ENCODE measurements at places on chromosomes 12 and 14.

- no peak for DNase-seq
These were observed 9.9 kb downstream of the PMEL start for GRCh38 chr12:55955800-55956508.

- no peak for DNase-seq
These were observed 22.7 kb downstream of the TRAFD1 start for GRCh38 chr12:112148031-112148513.

GRCh38 chr14:98161356-98161755, 1110.6 kb downstream of the BCL11B start:
- no peak for DNase-seq

DNA sequence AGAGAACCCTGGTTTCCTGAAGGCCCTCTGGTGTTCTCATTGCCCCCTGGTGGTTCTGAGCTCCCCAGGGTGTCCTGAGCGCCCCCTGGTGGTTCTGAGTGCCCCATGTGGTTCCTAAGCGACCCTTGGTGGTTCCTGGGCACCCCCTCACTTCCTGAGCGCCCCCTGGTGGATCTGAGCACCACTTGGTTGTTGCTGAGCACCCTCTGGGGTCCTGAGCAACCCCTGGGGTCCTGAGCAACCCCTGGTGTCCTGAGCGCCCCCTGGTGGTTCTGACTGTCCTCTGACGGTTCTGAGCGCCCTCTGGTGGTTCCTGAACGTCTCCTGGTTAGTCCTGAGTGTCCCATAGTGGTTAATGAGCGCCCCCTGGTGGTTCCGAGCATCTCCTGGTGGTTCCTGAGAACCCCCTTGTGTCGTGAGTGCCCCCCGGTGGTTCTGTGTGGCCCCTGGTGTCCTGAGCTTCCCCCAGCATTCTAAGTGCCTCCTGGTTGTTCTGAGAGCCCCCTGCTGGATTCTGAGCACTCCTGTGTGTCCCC, 568.3 kb downstream of the TMEM121 start:
- DNase-seq = no peak

- no peak for DNase-seq
These were observed 13.2 kb upstream of the MDM2 start for GRCh38 chr12:68794653-68795251.

DNA sequence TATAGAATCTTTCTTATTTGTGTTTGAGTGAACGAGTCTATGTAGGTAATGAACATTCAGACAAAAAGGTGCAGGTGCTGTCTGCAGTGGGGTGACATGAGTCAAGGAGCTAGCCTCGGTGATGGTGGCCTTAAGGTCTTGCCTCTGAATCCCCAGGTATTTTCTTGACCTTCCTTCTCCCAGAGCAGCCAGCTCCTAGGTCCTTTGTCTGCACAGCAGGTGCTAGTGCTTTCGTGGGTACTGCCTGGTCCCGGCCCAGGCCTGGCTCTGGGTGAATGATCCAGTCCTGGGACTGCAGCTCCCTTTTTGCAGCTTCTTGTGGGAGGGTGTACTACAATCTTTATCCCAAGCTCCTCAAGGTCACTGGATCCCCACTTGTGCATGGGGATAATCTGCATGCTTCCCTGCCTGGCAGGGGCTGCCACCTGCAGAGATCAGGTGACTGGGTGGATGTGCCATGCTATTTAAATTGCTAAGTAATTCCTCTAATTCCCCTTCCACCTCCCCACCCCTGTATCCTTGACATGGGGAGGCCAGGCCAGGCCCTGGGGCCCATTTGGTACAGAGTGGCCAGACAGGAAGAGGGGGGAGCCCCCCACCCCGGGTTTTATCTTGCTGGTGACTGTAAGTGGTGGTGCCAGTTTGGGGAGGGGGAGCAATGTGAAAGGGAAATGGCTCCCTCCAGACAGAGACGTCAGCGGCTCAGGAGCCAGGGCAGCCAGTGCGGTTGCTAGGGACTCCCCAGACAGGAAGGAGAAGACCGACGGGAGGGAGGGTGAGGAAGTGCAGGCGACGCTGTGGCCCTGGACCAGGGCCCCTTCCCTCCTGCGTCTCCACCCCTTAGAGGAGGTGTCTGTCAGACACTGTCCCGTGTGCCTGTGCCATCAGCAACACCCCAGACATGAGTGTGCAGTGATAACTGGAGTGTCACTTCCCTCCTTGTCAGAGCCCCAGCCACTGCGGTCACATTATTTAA, 6.7 kb downstream of the VASH1 start:
- peak; percentile 60 for DNase-seq

- no peak for DNase-seq
These were observed 10.8 kb downstream of the CLEC1A start for GRCh38 chr12:10088031-10088430.

DNA sequence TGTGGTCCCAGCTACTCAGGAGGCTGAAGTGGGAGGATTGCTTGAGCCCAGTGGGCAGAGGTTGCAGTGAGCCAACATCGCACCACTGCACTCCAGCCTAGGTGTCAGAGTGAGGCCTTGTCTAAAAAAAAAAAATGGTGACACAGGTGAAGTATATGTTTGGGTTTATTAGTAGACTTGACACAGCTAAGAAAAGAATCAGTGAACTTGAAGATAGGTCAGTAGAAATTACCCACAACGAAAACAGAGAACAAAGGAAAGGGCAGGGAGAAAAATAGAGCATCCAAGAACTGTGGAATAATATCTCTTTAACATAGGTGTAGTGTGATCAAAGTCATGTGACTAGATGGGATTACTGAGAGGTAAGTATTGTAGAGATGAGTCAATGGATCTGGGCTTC, 23.7 kb downstream of the ATF1 start:
- DNase-seq = no peak
